Left ventricle myocardium inferior (tissue), 1 donor: ENCODE measurements at places on chromosomes 11 and 22. TPM values are rescaled to one million over a fixed set of nuclear protein-coding genes. Genes with fewer than 3 reads are reported as not detected.
A peak's percentile ranks its signal among the peaks of the same experiment; 100 is the strongest.

TMEM138 gene
- 20.9 TPM for total RNA-seq

DNA sequence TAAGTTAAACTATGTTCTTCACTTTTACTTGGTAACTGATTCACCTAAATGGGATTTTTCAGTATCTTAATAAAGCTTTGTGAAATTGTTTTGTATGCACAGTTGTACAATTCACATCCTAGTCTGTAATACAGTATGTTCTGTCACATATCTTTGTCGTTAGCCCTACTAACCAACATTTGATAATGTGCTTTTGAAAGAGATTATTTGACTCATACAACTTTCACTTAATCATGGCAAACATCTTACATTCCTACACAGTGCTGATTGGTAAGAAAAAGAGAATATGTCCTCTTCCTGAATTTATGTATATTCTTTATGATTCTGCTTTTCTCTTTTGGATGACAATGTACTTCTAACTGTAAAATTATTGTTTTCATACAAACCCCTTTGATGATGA is 234.5 kb downstream of the METTL15 start:
- H3K27ac ChIP-seq: no peak overlapping the region
- H3K36me3 ChIP-seq: no peaks in the 10 kb centered on the region
- no peak overlapping the region for H3K4me3 ChIP-seq
- H3K4me1 ChIP-seq: no peaks in the 10 kb centered on the region

DNA sequence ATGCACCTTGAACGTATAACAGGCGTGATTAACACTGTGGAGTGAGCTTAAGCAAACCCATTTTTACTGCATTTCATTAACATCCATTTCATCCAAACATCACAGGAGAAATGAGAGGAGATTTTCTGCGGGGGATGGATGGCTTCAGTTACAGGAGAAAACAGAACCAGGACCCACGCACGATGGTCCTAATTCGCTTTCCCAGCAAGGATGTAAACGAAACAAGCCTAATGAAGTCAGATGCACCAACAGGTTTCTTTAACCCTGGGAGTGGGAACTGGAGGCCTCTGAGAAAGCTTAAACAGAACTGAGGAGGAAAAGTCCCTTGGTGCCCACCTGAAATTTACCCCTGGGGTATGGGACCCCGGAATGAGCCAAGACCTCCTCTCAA is 2.7 kb downstream of the CADM1 start:
- no peak for DNase-seq
- peak overlapping the region; percentile 73 for H3K4me3 ChIP-seq

GRCh38 chr11:72720047-72720446 is 32.2 kb downstream of the ARAP1 start:
- no peaks in the 10 kb centered on the region for H3K27me3 ChIP-seq
- H3K4me1 ChIP-seq: peaks cover 88% of the 10 kb centered on the region
- DNase-seq: peak; percentile 38
- peak overlapping the region; percentile 93 for H3K27ac ChIP-seq

BAIAP2L2 gene
- 0.16 TPM for total RNA-seq

HOATZ gene
- total RNA-seq: not detected

DNA sequence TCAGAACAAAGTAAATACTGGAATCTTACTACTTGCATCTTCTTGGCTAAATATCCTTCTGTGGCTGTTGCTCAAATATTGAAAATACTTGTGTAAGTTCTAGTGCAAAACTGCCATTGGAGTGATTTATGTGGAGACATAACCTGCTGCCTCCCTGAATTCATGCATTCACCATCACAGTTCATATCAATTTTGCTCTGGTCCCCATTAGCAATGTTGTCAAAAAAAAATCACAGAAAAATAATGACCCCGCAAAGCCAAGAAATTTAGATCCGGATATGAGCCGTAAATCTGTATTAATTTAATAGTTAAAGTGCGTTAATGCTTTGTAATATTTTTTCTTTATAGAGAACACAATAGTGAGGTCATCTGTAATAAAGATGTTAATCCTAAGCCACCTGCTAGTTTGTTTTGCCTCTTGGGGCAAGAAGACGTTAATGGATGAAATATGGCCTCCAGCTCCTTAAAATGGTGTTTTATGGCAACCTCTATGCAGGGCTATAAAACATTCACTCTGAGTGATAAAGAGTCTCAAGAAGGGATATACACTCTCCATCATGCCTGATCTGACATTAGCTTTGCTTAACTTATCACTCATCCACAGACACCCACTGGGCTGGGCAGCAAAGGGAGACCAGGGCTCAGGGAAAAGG is 255.9 kb downstream of the INSC start:
- no peak for DNase-seq
- H3K4me3 ChIP-seq: no peak overlapping the region
- peaks cover 32% of the 10 kb centered on the region for H3K27me3 ChIP-seq
- H3K36me3 ChIP-seq: no peaks in the 10 kb centered on the region

- no peaks in the 10 kb centered on the region for H3K36me3 ChIP-seq
- no peak overlapping the region for H3K27ac ChIP-seq
- H3K4me3 ChIP-seq: no peak overlapping the region
- no peak for DNase-seq
- H3K4me1 ChIP-seq: peaks cover 50% of the 10 kb centered on the region
Observed at GRCh38 chr11:108019870-108020540, 11.3 kb downstream of the CUL5 start.

DNA sequence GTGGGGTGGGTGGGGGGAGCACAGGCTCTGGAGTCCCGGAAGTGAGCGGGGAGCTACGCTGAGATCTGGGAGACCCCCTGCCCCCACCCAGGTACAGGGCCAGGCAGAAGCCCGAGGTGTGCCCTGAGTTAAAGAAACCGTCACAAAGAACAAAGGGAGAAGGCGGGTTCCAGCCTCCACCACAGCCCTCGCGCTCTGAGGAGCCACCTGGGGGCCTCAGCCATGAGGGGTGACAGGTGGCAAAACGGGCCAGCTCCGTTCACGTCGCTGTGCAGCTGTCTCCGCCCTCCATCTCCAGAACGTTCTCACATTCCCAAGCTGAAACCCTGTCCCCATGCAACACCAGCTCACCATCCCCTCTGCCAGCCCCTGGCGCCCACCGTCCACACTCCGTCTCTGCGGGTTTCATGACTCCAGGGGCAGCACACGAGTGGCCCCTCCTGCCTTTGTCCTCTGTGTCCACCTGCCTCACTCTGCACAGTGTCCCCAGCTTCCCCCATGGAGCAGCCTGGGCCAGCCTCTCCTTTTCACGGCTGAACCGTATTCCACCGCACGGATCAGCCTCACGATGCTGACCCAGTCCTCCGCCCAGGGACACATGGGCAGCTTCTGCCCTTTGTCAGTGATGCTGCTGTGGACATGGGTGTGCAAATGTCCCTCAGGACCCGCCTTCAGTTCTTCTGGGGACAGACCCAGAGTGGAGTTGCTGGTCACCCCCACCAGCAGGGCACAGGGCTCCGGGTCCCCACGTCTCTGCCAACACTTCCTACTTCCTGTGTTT is 1.7 kb upstream of the MUC5B start:
- H3K4me1 ChIP-seq: no peaks in the 10 kb centered on the region
- H3K27me3 ChIP-seq: peaks cover 97% of the 10 kb centered on the region
- no peak overlapping the region for H3K27ac ChIP-seq

DNA sequence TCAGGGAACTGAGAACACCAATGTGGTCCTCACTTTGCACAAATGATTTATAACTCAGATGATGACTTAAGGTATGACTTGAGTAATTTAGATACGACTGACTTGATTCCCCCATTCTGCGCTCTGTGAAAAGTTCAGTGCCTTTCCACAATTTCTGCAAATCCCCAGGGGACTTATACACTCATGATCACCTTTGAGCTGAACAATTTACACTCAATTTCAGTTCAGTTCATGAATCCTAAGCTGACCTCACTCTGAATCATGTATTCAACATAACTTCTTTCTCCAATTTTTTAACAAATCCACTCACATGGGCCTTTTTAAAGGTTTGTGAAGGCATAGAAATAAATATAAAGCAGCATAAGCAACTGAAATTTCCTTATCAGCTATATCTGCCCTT is 274.2 kb downstream of the FAM76B start:
- no peak for DNase-seq
- no peaks in the 10 kb centered on the region for H3K36me3 ChIP-seq
- H3K4me1 ChIP-seq: peaks cover 14% of the 10 kb centered on the region
- H3K27ac ChIP-seq: peak overlapping the region; percentile 51
- no peak overlapping the region for H3K4me3 ChIP-seq
- no peaks in the 10 kb centered on the region for H3K27me3 ChIP-seq

DNA sequence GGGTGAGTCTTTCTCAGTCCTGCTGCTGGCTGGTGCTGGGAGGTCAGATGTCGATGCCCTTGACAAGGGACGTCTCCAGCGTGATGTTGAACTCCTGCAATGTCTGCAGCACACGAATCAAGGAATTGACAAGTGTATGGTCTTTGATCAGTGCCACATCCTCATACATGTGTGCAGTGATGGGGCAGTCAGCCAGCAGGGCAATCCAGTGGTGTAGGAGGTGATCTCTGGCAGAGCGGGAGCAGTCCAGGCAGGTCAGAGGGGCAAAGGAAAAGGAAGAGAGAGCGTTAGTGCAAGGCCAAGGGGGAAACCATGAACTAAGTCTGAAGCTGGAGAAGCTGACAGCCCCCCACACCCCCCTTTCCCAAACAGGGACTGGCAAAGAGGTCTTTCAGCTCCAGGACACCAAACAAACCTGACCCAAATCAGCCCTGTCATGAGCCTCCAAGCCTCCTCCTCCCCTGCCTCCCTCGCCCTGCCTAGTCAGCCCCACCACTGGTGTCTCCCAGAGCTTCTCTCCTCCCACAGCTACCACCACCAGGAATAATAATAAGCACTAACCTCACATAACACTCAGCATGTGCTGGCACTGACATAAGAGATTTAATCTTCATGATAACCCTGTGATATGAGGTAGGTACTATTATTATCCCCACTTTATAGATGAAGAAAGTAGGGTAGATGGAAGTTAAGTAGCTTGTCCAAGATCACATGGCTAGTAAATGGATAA is 48.4 kb upstream of the SCUBE2 start:
- peaks cover 34% of the 10 kb centered on the region for H3K4me1 ChIP-seq
- DNase-seq: no peak
- peaks cover 77% of the 10 kb centered on the region for H3K36me3 ChIP-seq
- no peaks in the 10 kb centered on the region for H3K27me3 ChIP-seq
- no peak overlapping the region for H3K4me3 ChIP-seq
- peak overlapping the region; percentile 17 for H3K27ac ChIP-seq

PANX3 gene
- total RNA-seq: not detected

EFCAB6 gene
- 1.8 TPM for total RNA-seq

- peaks cover 4% of the 10 kb centered on the region for H3K27me3 ChIP-seq
- no peak overlapping the region for H3K27ac ChIP-seq
- no peak for DNase-seq
- no peak overlapping the region for H3K4me3 ChIP-seq
- no peaks in the 10 kb centered on the region for H3K4me1 ChIP-seq
- H3K36me3 ChIP-seq: no peaks in the 10 kb centered on the region
Observed at GRCh38 chr22:50556703-50557102, 6.0 kb downstream of the SYCE3 start.

DNA sequence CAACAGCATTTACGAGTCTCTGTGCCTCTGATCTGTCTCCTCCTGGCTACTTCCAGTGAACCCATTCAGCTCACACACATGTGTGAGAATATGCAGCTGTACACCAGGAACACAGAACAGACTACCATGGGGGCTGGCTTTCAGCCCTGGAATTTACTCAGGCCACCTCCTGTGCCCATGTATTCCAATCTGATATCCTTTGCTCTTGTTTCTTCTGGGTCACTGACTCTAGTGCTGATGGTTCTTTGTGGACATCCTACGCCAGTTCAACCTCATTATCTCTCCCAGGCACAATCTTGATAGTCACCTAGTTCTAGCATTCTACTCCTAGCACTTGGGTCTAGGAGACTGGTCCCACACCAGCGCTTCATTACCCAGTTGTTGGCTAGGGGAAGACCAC is 23.0 kb upstream of the ZC3H12C start:
- no peak overlapping the region for H3K4me3 ChIP-seq
- peaks cover 24% of the 10 kb centered on the region for H3K4me1 ChIP-seq
- H3K27ac ChIP-seq: peak overlapping the region; percentile 77
- no peak for DNase-seq
- H3K36me3 ChIP-seq: no peaks in the 10 kb centered on the region

APOBEC3B gene
- 0.52 TPM for total RNA-seq

- no peak overlapping the region for H3K4me3 ChIP-seq
- DNase-seq: no peak
- no peaks in the 10 kb centered on the region for H3K36me3 ChIP-seq
Observed at GRCh38 chr11:92964471-92964870, 5.0 kb upstream of the MTNR1B start.

DNA sequence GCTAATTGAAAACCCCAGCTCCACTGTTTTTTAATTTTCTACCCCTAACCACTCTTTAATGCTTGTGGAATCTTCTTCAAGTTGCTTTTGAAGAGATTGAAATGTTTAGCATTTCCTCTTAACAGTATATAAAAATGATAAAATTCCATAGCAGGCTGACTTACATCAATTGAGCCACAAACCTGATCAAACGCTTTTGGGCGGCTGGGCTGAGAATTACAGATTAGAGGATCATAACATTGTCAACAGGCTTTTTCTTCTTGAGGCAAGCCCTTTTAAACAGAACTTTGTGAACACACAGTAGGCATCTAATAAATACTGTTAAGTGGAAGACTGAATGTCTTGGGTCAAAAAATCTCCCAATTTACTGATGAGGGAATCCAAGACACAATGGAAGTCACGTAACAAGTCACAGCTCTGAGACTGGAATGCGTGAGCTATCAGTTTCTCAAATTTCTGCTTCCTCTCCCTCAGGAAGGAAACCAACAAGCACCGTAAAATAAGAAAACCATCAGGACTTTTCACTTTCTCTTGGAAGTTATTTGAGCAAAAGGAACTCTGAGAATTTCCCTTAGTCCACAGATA is 50.0 kb upstream of the CCDC89 start:
- H3K27ac ChIP-seq: peak overlapping the region; percentile 59
- peaks cover 31% of the 10 kb centered on the region for H3K4me1 ChIP-seq
- H3K27me3 ChIP-seq: no peaks in the 10 kb centered on the region
- no peak for DNase-seq

DNA sequence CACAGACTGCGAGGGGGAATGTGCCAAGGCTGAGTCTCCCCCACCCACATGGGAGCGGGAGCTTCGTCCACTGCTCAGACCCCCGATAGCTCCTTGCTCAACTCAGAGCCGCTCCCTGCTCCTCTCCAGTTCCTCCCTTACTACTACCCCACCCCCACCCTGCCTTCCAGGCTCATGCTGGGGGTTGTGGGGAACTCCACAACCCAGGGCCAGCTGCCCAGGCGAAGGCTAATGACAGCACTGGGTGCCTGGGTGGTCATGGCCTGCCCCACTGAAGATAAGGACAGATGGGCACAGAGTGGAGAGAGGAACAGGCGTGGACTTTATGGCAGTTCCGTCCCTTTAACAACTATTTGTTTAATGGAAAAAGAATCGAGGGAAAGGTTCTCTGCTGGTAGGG is 73.7 kb downstream of the PDE2A start:
- H3K27me3 ChIP-seq: no peaks in the 10 kb centered on the region
- no peak for DNase-seq
- H3K4me3 ChIP-seq: no peak overlapping the region
- no peak overlapping the region for H3K27ac ChIP-seq
- peaks cover 18% of the 10 kb centered on the region for H3K4me1 ChIP-seq
- H3K36me3 ChIP-seq: peaks cover 14% of the 10 kb centered on the region

DNA sequence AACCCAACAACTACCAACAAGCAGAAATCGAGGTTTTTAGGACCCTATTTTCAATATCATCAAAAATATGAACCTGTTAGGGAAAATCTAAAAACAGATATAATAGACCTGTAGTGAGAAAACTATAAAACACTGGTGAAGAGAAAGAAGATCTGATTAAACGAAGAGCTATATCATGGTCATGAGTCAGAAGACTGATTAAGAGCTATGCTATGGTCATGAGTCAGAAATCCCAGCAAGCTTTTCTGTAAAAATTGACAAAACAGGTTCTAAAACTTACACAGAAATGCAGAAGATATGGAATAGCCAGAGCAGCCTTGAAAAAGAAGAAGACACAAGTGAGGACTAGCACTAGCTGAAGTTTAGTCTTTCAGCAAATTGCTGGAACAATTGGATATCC is 345.0 kb downstream of the TBC1D22A start:
- no peak overlapping the region for H3K4me3 ChIP-seq
- no peaks in the 10 kb centered on the region for H3K4me1 ChIP-seq
- H3K36me3 ChIP-seq: peaks cover 10% of the 10 kb centered on the region
